Fibroblast of skin of back (primary cell): ENCODE measurements at places on chromosomes 5 and 9.

- DNase-seq = no peak
These were observed 137.5 kb downstream of the GNA14 start for GRCh38 chr9:77510666-77511065.

GRCh38 chr5:140883373-140883772 lies 1.4 kb downstream of the PCDHA13 start:
- no peak for DNase-seq

GRCh38 chr9:69149321-69149807 lies 24.7 kb upstream of the TJP2 start:
- DNase-seq = peak; percentile 51

GRCh38 chr5:173762045-173762444 lies 126.1 kb upstream of the CPEB4 start:
- no peak for DNase-seq

DNA sequence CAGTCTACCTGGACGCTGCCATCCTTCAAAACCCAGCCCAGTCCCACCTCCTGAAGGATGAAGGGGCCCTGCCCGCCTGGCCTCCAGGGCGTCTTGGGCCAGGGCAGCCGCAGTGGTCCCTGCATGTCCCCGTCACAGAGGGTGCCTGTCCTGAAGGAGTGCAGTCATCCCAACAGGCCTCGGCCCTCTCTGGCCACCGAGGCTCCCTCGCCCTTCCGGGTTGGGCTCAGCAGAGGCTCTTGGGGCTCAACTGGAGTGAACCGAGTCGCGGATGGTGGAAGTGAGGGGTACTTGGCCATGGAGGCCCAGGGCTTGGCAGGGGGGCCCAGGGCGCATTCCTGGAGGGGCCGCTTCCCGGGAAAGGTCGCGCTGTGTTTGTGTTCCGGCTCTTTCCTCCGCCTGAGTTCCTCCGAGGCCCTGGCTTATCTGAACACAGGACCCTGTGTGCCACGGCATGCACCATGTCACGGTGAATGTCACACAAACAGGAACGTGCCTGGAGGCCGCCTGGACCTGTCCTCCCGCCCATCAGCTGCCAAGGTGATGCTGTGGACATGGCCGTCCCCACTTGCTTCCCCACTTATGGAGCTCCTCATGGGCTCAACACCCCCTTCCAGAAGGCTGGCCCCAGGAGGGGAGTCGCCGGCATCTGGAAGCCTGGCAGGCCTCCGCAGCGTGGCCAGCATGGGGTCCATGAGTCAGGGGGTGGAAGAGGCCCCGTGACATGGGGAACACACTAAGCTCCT lies 25.7 kb upstream of the OBP2B start:
- DNase-seq = no peak

DNA sequence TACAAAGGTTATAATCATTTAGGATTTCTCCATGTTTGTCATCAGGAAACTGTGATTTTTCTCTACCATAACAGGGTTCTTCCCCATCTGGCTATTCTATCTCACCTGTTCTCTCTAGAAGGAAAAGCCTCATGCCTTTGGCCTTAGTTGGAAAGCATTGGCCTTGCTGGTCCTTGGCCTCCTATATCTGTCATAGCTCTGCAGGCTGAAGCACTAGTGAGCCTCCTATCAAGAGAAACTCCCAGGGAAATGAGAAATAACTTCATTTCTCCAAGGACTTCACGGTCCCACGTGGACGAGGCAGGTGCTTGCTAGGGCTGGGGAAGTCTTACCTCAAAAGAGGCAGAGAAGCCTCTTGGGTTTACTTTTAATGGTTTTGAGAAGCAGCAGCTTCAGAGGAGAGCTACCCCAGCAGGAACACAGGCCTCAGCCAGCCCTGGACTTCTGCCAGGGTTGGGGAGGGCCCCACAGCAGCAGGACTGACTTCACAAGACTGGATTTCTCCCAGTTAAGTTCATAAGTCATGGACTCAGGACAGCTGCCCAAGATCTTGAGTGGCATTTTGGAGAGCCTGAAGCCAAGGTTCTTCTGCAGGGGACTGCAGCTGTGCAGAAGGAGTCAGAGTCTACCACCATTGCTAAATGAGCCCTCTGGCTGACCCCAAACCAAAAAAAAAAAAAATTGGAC lies 15.8 kb upstream of the PSAT1 start:
- peak; percentile 56 for DNase-seq

DNA sequence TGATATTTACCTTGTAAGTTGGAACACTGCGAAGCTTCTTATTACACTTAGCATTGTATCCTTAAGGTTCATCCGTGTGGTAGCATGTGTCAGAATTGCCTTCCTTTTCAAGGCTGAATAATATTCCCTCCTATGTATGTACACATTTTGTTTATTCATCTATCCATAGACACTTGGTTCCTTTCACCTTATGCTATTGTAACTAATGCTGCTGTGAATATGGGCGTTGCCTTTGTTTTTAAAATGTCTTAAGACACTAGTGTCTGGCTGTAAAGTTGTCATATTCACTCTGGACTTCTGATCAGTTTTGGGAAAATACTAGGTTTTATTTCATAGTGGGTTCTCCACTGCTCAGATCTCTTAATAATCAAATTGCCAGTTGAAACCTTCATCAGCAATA lies 383.3 kb upstream of the PRR16 start:
- no peak for DNase-seq

DNA sequence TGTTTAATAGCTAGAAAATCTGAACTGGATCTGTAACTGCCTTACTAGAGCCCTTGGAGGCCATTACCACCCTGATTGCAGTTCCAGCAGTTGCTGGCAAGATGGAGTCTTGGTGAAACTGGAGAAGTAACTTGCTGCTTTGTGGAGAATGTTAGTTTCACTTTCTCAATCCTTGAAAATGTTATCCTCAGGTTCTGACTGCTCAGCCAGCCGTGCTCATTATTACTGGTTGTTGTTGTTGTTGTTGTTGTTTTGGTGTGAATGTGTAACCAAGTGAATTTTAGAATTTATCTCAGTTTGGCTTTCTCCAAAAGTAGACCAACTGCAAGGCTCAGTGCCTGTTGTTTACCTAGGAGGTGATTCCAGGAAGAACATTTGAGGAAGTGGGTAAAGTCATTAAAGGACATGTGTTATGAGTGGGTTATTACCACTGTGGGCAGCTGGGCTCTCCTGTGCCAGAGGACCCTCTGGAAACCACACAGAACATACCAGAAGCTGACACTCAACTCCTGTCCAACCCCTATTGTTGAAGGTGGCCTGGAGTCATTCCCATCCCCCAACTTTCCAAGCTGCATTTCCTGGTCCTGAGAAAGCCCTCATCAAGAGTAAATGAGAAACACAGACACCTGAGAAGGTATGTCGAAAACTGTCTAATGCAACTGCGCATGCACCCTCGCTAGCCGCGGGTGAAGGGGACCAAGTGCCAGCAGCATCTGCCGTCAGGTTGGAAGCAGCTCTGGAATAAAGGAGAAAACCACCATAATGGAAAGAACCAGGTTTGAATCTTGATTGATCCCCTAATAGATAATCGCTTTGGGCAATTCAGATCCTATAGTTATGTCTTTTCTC lies 111.6 kb downstream of the CMYA5 start:
- DNase-seq = no peak

- no peak for DNase-seq
These were observed 25.4 kb downstream of the MAPKAP1 start for GRCh38 chr9:125681657-125682056.

DNA sequence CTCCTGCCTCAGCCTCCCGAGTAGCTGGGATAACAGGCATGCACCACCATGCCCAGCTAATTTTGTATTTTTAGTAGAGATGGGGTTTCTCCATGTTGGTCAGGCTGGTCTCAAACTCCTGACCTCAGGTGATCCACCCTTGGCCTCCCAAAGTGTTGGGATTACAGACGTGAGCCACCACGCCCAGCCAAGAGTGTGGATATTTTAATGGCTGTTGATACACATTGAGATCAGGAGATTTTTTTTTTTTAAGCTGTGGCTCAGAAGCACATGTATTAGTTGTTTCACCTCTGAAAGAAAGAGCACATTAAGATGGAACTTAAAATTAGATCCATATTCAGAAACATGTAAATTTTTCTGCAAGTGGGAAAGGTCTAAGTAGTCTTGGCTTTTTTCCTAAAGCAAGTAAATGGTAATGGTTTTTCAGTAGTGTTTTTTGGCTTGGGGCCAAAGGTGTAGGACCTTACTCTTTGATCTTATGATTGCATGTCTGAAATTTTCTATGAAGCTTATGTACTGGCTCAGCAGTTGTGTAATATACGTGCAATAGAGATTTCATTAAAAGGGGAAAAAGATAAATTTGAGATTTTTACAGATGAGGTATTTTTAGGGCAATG lies 9.9 kb downstream of the RBM27 start:
- no peak for DNase-seq

- peak; percentile 5 for DNase-seq
These were observed 28.3 kb downstream of the IARS1 start for GRCh38 chr9:92265154-92265553.

DNA sequence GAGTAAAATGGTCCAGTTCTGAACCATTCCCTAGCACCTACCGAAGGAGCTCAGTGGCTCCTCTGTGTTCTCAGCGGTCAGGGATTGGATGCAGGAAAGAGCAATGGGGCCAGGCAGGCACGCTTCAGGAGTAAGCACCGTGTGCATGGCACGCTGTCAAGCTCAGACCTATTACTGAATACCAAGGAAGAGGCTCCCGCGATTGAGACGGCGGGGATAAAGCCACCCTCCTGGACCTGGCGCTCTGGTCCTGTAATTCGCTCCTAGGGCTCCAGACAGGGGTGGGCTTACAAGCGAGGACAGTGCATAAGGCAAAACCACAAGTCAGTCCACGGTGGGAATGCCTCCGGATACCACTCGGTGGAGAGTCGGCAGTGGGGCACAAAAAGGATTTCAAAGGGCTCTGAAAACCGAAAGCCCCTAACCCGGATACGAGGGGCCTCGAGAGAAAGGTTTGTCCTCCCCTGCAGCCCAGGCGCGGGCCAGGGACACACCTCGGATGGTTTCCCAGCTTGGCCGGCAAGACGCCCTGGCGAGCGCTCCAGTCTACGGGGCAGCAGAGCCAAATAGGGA lies 988 bp downstream of the OXCT1 start:
- DNase-seq = peak; percentile 19
